Left renal pelvis (tissue), 4 donors: ENCODE measurements at places on chromosomes 4 and X.
A peak's percentile ranks its signal among the peaks of the same experiment; 100 is the strongest.

DNA sequence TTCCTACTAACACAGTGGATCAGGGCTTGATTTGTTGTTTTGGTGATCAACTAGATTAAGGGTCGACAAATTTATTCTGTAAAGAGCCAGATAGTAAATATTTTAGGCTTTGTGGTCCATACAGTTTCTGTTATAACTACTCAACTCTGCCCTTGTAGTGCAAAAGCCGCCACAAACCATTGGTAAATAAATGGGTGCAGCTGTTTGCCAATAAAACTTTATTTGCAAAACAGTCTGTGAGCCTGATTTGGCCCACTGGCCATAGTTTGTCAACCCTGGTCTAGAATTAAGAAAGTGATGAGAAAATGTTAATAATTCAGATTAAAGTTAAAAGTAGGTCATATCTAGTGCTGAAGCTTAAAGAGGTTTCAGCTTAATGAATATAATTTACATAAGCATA lies 84.0 kb upstream of the TRIM2 start:
- DNase-seq: no peak

DNA sequence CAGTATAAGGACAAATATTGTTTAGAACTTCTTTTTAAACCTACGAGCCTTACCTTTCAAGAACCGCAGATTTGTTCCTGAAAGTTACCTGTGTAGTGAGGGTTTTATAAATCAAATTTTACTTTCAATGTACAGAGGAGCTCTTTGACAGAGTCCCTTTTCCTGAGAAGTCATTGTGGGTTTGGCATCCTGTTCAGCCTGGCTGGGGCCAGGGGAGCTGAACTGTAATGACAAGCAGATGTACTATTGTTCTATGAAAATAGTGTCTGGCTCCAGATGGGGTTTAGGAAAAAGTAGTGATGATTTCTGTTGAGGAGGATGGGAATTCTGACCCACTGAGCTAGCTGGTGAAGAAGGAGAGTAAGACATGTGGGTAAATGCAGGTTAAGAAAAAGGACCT lies 196.2 kb upstream of the PGRMC2 start:
- DNase-seq: no peak

- DNase-seq: no peak
These were observed 26.6 kb downstream of the TRIML2 start for GRCh38 chr4:188082796-188083195.

- DNase-seq: no peak
These were observed 40.6 kb upstream of the LSM6 start for GRCh38 chr4:146134761-146135445.

DNA sequence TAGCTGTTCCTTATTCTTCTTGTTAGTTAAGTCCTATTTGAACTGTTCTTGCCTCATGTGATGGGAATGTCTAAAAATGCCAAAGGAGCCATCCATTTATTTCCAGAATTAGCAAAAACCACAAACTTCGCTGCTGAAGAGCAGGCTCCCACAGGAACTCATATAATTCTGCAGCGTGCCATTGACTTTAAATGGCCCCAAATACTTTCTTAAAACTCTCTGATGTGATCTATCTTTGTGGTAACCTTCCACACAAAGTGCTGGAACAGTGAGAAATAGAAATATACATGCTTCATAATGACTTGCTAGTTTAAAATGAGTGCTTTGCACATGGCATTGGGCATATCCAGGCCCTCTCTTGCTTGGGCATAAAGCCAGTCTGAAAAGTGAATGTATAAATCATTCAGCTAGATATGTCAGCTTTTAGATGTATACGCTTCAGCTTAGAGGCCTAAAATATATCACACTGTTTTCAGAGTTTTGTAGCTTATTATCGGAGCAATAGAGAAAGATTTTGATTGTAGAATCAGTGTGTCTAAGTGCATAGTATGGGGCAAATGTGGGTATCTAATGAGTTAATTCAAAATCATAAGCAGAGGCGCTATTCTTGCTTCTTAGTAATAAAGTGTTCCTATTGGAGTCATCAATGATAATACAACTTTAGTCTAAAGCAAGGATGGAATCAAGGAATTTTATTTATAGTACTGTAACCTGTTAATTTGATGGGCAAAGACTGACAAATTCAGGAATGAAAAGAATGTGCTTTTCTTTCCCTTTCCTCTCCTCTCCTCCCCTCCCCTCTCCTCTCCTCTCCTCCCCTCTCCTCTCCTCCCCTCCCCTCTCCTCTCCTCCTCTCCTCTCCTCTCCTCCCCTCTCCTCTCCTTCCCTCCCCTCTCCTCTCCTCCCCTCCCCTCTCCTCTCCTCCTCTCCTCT lies 392.2 kb upstream of the ZFP42 start:
- DNase-seq: no peak

DNA sequence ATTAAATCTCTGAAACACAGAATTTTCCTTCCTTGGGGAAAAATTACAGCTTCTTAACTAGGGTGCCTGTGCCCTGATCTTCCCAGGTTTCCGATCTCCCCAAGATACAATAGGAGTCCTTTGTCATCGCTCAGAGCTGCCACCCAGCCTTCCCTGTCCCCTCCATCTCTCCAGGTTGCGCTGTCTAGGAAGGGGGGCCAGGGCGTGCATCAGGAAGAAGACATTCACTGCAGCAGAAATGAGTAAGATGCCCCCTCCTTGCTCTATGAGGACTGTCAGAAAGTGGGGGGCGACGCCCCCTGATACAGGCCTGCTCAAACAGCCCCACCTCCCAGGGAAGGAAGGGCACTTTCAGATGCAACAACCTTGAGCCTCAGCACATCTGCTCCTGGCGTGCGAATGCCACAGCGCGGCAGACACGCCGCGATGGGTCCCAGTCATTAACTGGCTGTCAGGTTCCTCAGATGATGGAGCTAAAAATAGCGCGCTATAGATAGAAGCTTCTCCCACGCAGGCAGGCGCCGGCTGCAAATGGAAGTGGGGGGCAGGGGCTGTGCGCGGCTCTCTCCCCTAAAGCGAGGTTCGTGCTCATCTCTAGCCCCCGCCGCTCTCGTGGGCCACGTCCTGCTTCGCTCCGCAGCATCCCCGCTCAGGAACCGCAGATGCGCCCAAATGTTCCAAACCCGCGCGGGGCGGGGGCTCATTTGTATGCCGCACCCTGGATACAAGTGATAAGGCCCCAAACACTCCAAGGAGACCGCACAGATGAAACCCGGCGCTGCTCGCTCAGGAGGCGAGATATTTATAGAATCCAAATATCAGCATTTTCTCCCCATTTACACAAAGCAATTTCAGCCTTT lies 57.6 kb upstream of the LGI2 start:
- no peak for DNase-seq

DNA sequence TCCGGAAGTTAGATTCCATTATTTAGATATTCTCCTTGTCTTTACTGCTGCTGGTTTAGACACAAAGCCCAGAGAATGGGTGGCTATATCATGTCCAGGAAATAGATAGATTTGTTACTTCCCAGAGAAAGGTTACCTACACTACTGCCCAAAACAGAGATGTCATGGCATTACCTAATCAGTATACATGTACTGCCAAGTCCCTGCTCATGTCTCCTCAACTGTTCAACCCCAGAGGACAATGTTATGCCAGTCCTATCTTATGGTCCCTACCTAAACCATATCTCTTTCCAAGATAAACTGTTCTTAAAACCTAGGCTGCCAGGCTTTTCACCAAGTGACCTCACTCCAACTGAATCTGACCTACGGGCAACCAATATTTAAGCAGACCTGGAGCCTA lies 209.5 kb upstream of the AR start:
- DNase-seq: no peak

GRCh38 chr4:184473499-184474262 lies 669 bp downstream of the IRF2 start:
- peak; percentile 56 for DNase-seq

DNA sequence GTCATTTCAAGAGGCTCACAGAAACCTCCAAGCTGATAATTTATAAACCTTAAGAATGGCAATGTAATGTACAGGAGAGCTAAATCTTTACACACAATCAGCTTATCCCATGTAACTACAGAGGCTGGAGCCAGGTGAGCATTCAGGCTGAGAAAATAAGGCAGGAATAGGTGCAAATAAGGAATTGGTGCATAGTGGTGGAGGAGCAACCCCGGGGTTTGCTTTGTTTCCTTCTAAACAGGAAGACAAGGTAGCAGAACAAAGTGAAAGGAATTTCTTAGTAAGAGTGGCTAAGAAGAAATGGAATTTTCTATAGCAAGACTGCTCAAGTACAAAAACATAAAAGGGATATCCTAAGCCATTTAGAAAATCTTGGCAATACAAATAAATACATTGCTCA lies 82.4 kb downstream of the NR3C2 start:
- DNase-seq: no peak

DNA sequence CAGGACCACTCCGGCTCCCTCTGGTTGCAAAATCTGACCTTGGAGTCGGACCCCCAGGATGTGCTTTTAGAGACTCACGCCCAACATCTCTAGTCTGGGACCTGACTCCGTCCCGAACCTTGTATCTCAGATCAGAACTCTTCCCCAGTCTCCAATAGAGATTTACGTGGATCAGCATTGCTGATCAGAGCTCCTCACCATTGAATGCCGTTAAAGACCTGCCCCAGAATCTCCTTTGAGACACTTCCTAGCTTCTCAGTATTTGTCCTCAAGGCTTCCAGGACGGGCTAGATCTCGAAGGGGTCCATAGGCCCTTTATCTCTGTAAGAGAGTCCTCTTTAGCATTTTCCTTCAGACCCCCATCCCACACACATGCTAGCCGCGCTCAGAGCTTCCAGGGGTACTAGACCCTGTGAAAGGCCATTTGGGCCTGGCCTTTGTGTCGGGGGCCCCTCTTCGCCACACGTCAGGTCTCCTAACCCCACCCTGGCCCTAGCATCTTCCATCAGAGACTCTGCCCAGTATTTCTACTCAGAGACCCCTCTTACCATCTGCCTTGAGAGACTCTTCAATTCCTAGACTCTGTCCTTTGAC lies 662 bp downstream of the UBA1 start:
- DNase-seq: no peak

GRCh38 chr4:77465271-77465670 lies 140.3 kb upstream of the CXCL13 start:
- no peak for DNase-seq

- DNase-seq: no peak
These were observed 18.0 kb downstream of the PNMA6F start for GRCh38 chrX:153303276-153304262.

GRCh38 chrX:138710866-138711341 lies 613 bp downstream of the FGF13 start:
- no peak for DNase-seq

- DNase-seq: peak; percentile 33
These were observed 64.6 kb downstream of the ANAPC4 start for GRCh38 chr4:25441519-25442117.

- no peak for DNase-seq
These were observed 53.3 kb upstream of the WDR1 start for GRCh38 chr4:10169839-10170387.
